ENCODE measurements at places on chromosomes 11 and 22. TPM values are rescaled to one million over a fixed set of nuclear protein-coding genes. Genes with fewer than 3 reads are reported as not detected.
A peak's percentile ranks its signal among the peaks of the same experiment; 100 is the strongest.

The ANO5 gene
- total RNA-seq, result 4.2 TPM

GRCh38 chr11:74417379-74417804 lies 19.2 kb upstream of the PGM2L1 start:
- no peaks in the 10 kb centered on the region for H3K36me3 ChIP-seq
- no peak for DNase-seq
- H3K27ac ChIP-seq, result peak overlapping the region; percentile 75
- H3K4me3 ChIP-seq, result no peak overlapping the region
- H3K27me3 ChIP-seq, result no peaks in the 10 kb centered on the region

GRCh38 chr22:32558681-32559355 lies 84.2 kb downstream of the FBXO7 start:
- H3K4me3 ChIP-seq, result no peak overlapping the region
- DNase-seq, result peak; percentile 57
- no peaks in the 10 kb centered on the region for H3K36me3 ChIP-seq
- H3K27ac ChIP-seq, result peak overlapping the region; percentile 75
- H3K27me3 ChIP-seq, result no peaks in the 10 kb centered on the region
- H3K4me1 ChIP-seq, result no peaks in the 10 kb centered on the region

DNA sequence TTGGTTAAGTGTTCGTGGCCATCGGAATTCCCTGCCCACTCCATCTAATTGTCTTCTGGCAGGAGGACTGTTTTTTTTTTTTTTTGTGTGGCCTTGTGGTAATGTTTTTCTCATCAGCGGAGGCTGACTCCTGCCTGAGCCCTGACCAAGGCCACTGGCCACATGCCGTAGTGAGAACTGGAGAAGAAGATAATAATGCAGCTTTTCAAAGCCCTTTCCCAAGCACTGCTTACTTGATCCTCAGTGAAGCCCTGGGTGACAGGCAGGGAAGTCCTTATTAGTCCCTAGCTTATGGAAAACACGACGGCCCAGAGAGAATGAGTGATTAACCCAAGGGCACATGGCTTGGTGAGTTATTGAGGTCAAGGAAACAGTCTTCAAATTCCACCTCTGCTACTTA lies 71.2 kb downstream of the ADM start:
- no peak overlapping the region for H3K4me3 ChIP-seq
- peaks cover 6% of the 10 kb centered on the region for H3K4me1 ChIP-seq
- no peaks in the 10 kb centered on the region for H3K27me3 ChIP-seq
- H3K36me3 ChIP-seq, result no peaks in the 10 kb centered on the region
- DNase-seq, result no peak
- H3K27ac ChIP-seq, result no peak overlapping the region

- H3K4me1 ChIP-seq, result no peaks in the 10 kb centered on the region
- no peak for DNase-seq
- H3K27me3 ChIP-seq, result no peaks in the 10 kb centered on the region
- H3K27ac ChIP-seq, result no peak overlapping the region
- H3K36me3 ChIP-seq, result no peaks in the 10 kb centered on the region
- no peak overlapping the region for H3K4me3 ChIP-seq
These were observed 85.4 kb downstream of the MICAL2 start for GRCh38 chr11:12195768-12196167.

- H3K4me3 ChIP-seq, result no peak overlapping the region
- H3K27me3 ChIP-seq, result no peaks in the 10 kb centered on the region
- no peak for DNase-seq
- H3K4me1 ChIP-seq, result no peaks in the 10 kb centered on the region
- H3K36me3 ChIP-seq, result no peaks in the 10 kb centered on the region
These were observed 26.1 kb upstream of the ETS1 start for GRCh38 chr11:128613300-128613995.

GRCh38 chr11:104076455-104076854 lies 40.0 kb downstream of the DDI1 start:
- H3K27ac ChIP-seq, result peak overlapping the region; percentile 19
- H3K4me3 ChIP-seq, result no peak overlapping the region
- H3K4me1 ChIP-seq, result no peaks in the 10 kb centered on the region
- DNase-seq, result no peak
- no peaks in the 10 kb centered on the region for H3K36me3 ChIP-seq
- no peaks in the 10 kb centered on the region for H3K27me3 ChIP-seq

Data from breast epithelium (tissue), 4 donors.